ENCODE measurements at places on chromosomes 11 and 22.

DNA sequence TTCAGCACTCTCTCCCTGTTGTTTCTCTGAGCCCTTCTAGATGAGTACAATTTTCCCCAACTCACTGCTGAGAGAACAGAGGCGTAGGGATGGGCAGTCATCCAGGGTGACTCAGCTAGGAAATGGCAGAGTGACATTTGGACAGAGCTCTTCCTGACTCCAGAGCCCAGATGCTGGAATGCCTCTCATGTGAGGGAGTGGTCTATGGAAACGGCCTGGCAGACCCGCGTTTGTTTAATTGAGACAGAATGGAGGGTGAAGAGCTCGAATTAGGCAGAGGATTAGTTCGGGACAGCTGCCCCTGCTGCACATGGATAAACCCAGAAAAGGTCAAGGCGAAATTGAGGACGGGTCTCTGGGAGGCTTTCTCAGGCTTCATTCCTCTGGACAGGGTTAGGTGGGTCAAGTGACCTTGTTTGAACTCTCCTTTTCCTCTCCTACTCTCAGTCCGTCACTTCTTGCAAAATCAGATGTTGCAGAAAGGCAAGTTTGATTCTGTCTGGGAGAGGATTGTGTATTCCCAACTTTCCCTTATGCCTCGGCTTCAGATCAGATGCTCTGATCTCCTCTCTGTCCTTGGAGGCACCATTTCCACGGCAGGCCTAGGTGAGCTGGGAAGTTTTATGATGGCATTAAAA is 7.6 kb upstream of the LMO2 start:
- H3K36me3 ChIP-seq: no peaks in the 10 kb centered on the region
- H3K27me3 ChIP-seq: no peaks in the 10 kb centered on the region
- no peak overlapping the region for H3K27ac ChIP-seq
- H3K4me1 ChIP-seq: no peaks in the 10 kb centered on the region
- H3K4me3 ChIP-seq: no peak overlapping the region

DNA sequence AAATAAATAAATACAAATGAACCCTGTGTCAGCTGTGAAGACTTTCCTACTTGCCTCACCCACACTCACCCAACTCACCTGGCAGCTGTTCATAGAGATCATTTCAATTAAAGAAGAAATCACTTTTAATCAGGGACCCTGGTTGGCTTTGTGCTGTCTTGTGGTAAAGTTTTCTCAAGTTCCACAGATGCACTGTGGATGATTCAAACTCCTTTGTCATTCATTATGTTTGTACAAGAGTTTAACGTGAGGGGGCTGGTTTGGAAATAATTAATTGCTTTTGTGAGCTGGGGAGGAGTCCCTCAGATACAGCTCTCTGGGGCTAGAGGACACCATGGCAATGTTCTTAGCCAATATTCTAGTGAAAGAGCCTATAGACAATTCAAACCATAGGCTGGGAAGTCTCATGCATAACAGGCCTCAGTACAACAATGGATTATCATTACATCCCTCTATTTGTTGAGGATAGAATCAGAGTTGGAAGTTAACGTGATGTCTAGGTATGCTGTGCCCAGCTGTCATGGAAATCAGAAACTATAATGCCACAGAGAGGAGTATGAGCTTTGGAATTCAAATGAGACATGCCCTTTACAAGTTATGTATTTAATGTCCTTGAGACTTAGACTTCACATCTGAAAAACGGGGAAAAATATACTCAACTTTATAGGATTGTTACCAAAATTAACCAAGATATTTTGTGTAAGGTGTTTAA is 698.5 kb downstream of the KCNA4 start:
- H3K4me3 ChIP-seq: no peak overlapping the region
- H3K4me1 ChIP-seq: no peaks in the 10 kb centered on the region
- DNase-seq: no peak
- H3K27ac ChIP-seq: no peak overlapping the region
- no peaks in the 10 kb centered on the region for H3K36me3 ChIP-seq

DNA sequence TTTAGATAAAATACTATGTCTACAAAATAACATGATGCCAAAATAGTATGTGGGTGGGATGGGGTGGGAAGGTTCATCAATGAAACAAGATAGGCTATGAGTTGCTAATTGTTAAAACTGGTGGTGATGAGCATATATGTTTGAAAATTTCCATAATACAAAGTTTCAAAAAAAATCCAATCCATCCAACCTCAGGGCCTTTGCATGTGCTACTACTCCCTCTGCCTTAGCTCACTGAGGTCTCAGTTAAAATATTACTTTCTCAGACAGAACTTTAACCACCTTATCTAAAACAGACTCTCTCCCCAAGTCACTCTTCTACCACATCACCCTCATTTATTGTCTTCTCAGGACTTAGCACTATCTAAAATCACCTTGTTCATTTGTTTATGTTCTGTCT is 201.1 kb downstream of the TTC28 start:
- DNase-seq: no peak
- H3K36me3 ChIP-seq: no peaks in the 10 kb centered on the region
- no peak overlapping the region for H3K4me3 ChIP-seq

GRCh38 chr11:100861212-100861611 is 174.1 kb downstream of the ARHGAP42 start:
- H3K4me1 ChIP-seq: peaks cover 9% of the 10 kb centered on the region
- H3K27ac ChIP-seq: no peak overlapping the region
- no peaks in the 10 kb centered on the region for H3K36me3 ChIP-seq
- no peak overlapping the region for H3K4me3 ChIP-seq
- H3K27me3 ChIP-seq: no peaks in the 10 kb centered on the region

- no peak overlapping the region for H3K4me3 ChIP-seq
- no peak for DNase-seq
- no peaks in the 10 kb centered on the region for H3K27me3 ChIP-seq
- H3K27ac ChIP-seq: no peak overlapping the region
These were observed 55.8 kb downstream of the PPME1 start for GRCh38 chr11:74226907-74227306.

GRCh38 chr11:117513666-117514065 is 186.0 kb downstream of the CEP164 start:
- no peaks in the 10 kb centered on the region for H3K27me3 ChIP-seq
- H3K27ac ChIP-seq: no peak overlapping the region
- H3K36me3 ChIP-seq: no peaks in the 10 kb centered on the region
- H3K4me1 ChIP-seq: peaks cover 23% of the 10 kb centered on the region

DNA sequence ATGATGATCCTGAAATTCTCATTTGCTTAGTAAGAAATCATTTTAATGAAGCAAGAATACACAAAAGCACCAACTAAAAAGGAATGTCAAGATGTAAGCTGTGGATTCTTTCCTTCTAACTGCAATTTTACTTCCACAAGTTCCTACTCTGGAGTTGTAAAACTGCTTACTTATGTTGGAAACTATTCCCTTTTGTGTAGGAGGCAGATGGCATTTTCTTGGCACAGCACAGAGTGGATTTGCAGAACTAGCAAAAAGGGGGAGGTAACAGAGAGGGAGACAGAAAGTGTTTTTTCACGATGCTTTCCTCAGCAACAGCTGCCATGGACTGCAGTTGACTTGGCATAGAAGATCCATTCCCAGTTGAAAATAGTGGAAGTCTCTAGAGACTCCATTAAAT is 1112.0 kb upstream of the RAG2 start:
- H3K4me3 ChIP-seq: no peak overlapping the region
- no peak for DNase-seq
- H3K36me3 ChIP-seq: no peaks in the 10 kb centered on the region
- no peak overlapping the region for H3K27ac ChIP-seq
- H3K27me3 ChIP-seq: no peaks in the 10 kb centered on the region

DNA sequence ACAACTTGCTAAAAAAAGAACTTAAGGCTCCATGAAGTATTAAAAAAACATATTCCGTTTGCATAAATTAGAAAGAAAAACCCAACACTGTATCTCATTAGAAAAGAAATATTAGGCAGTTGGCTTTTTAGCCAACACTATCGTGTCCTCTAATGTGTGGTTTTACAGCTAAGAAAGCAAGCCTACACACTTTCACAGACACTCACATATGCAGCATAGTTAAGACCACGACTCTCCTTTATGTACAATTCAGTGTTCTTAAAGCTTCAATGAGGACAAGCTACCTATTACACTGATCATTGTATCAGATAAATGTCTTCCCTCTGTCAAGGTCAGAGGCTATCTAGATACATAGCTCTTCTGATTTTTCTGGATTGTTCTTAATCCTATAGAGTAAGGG is 80.1 kb downstream of the PICALM start:
- DNase-seq: no peak
- H3K36me3 ChIP-seq: no peaks in the 10 kb centered on the region
- H3K27ac ChIP-seq: no peak overlapping the region
- no peaks in the 10 kb centered on the region for H3K4me1 ChIP-seq

GRCh38 chr11:126156814-126157213 is 54.6 kb downstream of the RPUSD4 start:
- H3K27ac ChIP-seq: no peak overlapping the region
- H3K4me3 ChIP-seq: no peak overlapping the region
- peaks cover 15% of the 10 kb centered on the region for H3K4me1 ChIP-seq
- H3K27me3 ChIP-seq: no peaks in the 10 kb centered on the region
- no peak for DNase-seq
- H3K36me3 ChIP-seq: no peaks in the 10 kb centered on the region

GRCh38 chr11:30826911-30827310 is 240.8 kb upstream of the MPPED2 start:
- no peaks in the 10 kb centered on the region for H3K36me3 ChIP-seq
- no peak for DNase-seq
- no peak overlapping the region for H3K27ac ChIP-seq
- no peaks in the 10 kb centered on the region for H3K4me1 ChIP-seq
- no peak overlapping the region for H3K4me3 ChIP-seq

- H3K4me1 ChIP-seq: peaks cover 7% of the 10 kb centered on the region
- DNase-seq: no peak
- H3K27ac ChIP-seq: no peak overlapping the region
- peaks cover 67% of the 10 kb centered on the region for H3K27me3 ChIP-seq
- no peak overlapping the region for H3K4me3 ChIP-seq
- no peaks in the 10 kb centered on the region for H3K36me3 ChIP-seq
These were observed 48.8 kb upstream of the TOP3B start for GRCh38 chr22:22031183-22031945.

GRCh38 chr11:133842053-133842452 is 3.3 kb downstream of the SPATA19 start:
- H3K4me3 ChIP-seq: no peak overlapping the region
- DNase-seq: no peak
- H3K27me3 ChIP-seq: no peaks in the 10 kb centered on the region
- H3K27ac ChIP-seq: no peak overlapping the region
- H3K4me1 ChIP-seq: no peaks in the 10 kb centered on the region
- no peaks in the 10 kb centered on the region for H3K36me3 ChIP-seq

DNA sequence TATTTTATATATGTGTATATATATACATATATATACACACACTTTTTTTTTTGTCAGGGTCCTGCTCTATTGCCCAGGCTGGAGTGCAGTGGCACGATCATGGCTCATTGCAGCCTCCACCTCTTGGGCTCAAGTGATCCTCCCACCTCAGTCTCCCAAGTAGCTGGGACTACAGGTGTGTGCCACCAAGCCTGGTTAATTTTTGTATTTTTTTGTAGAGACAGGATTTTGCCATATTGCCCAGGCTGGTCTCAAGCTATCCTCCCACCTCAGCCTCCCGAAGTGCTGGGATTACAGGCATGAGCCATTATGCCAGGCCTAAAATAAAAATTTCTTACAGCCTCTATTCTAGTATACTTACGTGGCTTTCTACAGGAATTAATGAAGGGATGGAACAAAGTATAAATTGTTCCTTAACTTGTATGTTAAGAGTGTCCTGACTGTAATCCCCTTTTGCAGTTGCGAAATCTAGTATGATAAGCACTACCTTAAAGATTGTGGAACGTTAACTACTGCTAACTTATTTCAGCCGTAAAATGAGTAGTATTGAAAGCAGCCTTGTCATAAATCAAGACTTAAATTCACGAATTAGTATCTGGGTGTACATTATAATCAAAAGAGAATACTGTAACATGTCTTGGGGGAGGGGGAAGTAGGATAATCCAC is 2.1 kb downstream of the TRAF6 start:
- no peak overlapping the region for H3K4me3 ChIP-seq
- no peaks in the 10 kb centered on the region for H3K4me1 ChIP-seq
- no peak overlapping the region for H3K27ac ChIP-seq
- no peaks in the 10 kb centered on the region for H3K27me3 ChIP-seq
- no peak for DNase-seq
- H3K36me3 ChIP-seq: no peaks in the 10 kb centered on the region

DNA sequence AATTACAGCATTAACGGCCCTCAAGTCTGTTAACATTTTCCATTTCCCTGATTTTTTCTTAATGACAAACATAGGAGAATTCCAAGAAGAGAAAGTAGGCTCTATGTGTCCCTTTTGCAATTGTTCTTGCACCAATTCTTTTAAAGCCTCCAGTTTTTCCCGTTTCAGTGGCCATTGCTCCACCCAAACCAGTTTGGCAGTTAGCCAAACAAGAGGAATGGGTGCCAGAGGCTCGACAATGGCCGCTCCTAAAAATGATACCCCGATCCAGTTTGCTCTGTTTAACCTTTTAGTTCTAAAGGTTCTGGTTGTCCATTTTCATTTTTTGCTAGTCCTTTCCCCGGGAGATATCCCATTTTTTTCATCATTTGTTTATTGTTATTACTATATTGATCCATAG is 6.7 kb upstream of the DNAJB13 start:
- H3K4me3 ChIP-seq: no peak overlapping the region
- H3K36me3 ChIP-seq: no peaks in the 10 kb centered on the region
- no peaks in the 10 kb centered on the region for H3K4me1 ChIP-seq
- no peak for DNase-seq
- no peak overlapping the region for H3K27ac ChIP-seq

DNA sequence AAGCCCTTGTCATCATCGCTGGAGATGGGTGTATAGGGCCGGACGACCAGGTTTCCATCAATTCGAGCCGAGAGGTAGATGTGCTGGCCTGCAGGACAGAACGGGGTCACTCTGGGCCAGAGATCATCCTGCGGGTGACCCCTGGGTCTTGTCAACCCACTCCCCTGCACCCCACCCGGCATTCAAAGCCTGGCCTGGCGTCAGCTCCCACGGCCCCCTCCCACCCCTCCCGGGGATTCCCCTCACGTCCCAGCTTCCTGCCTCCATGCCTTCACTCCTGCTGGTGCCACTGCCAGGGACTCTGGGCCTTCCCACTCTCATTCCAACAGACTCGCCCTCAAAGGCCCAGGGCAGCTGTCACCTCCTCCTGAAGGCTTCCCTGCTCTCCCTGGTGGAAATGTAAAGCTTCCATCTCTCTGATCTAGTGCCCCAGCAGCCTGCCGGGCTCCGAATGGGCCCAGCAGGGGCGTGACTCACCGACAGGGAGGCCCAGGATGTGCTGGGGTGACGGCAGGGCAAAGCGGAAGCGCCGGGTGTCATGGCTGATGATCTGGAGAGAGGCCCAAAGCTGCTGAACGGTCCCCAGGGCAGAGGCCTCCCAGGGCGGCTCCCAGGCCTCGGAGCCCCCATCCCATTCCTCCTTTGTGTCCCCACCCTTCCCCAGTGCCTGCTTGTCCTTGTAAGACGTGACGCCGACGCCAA is 9.3 kb downstream of the ATP5MGL start:
- peaks cover 7% of the 10 kb centered on the region for H3K36me3 ChIP-seq
- DNase-seq: no peak
- no peak overlapping the region for H3K27ac ChIP-seq
- H3K4me3 ChIP-seq: no peak overlapping the region
